Hepatic stellate cell (primary cell): ENCODE measurements at places on chromosomes 12 and 14.

GRCh38 chr12:3171195-3171591, 94.0 kb downstream of the TSPAN9 start:
- no peak for DNase-seq

- peak; percentile 37 for DNase-seq
Observed at GRCh38 chr12:12954356-12954755, 2.4 kb upstream of the GPRC5D start.

DNA sequence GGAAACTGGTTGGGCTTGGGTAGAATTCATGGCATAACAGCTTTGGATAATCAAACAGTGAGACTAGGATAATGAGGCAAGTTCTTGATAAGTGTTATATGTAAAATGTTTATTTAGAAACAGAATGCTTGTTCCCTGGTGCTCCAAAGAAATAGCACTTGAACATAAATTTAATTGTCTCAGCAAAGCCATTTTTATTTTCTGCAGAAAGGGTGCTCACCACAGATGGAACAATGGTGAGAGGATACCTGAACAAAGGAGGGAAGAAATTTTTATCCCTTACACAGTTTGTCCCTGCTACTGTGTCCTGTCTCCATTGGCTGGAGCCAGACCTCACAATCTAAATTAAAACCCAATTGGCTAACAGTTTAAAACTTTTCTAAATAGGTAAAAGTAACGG, 9.3 kb upstream of the RXYLT1 start:
- DNase-seq = no peak

GRCh38 chr12:27537855-27538675, 14.1 kb downstream of the PPFIBP1 start:
- DNase-seq = no peak

DNA sequence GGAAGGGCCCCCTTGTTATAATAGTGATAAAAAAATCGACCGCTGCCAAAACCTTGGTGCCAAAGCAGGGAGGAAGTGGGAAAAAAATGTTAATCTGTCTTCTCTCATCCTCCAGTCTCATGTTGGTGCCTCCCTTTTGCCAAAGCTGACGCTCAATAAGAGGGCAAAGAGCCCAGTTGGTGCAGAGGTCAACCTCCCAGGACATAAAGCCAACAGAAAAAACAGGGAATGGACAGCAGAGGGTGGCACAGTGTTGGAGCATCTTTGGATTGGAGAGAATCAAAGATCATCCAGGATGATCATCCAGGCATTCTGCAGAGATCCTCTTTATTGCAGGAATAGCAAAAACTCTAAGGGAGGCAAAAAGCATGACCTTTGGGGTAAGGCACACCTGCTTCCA, 9.8 kb upstream of the TTC9 start:
- no peak for DNase-seq

DNA sequence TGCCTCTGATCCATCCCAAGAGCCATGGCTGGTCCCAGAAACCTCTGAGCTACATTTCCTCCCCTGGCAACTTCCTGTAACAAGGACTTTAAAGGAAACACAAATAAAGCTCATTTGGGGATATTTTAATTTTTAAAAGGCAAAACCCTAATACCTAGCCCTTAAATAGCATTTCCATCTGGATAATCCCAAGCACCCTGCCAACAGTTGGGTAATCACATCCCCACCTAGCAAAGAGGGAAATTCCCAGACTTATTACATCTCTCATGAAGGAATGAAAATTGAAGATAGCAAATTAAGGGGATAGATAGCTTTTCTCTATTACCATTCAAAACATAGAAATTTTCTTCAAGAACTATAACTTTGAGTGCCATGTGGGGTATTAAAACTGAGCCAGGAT, 213.7 kb upstream of the BMP4 start:
- no peak for DNase-seq

DNA sequence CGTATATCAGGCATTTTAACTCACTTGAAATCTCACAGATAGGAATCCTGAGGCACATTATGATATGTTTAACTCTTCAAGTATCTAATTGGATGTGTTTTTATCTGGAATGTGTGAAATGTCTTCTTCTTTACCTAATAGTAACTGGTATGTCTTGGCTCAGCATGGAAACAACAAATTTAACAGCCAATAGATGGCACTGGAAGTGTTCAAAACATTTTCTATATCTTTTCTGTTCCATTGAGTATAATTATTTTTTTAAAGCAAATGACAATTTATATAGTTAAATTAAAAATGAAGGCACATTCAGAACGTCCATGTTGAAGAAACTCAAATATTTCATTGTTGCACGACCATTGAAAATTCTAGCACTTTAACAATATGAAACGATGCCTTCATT, 164.6 kb upstream of the SLC16A7 start:
- no peak for DNase-seq

- DNase-seq = peak; percentile 70
Observed at GRCh38 chr14:70027785-70028428, 148.7 kb downstream of the SMOC1 start.

GRCh38 chr12:29561664-29562071, 64.2 kb upstream of the OVCH1 start:
- no peak for DNase-seq

DNA sequence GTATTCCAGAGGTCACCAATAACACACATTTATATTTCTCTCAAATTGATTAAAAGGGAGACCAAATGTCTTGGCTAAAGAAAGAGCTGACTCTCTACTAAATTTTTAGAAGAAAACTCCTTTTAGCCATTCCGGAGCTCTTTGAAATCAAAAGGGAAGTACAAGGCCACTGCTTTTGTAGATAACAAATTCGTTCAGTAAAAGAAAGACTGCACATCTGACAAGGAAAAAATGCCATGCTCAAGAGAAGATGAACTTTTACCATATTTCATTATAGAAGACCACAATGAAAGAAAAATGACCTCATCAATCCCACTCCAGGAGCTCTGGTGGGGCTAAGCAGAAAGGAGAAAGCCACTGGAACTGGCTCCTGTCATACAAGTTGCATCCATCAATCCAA, 57.6 kb downstream of the SPTSSA start:
- DNase-seq = no peak

GRCh38 chr14:92209141-92209540, 87.4 kb downstream of the CPSF2 start:
- DNase-seq = no peak

DNA sequence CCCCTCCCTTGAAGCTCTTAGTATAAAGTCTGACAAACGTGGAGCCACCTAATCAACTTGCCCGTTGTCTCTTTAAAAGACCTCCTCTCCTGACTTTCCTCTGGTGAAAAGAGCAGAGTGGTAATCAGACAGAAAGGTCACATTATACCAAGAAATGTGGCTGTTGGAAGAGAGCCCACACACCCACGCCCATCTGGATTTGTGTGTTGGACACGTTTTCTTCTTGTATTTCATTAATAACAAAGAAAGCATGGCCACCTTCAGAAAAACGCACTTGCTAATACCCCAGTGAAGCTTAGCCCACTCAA, 41.3 kb downstream of the CCDC60 start:
- DNase-seq = no peak
